MCF 10A (cell line): ENCODE measurements at places on chromosomes 5 and 9.

DNA sequence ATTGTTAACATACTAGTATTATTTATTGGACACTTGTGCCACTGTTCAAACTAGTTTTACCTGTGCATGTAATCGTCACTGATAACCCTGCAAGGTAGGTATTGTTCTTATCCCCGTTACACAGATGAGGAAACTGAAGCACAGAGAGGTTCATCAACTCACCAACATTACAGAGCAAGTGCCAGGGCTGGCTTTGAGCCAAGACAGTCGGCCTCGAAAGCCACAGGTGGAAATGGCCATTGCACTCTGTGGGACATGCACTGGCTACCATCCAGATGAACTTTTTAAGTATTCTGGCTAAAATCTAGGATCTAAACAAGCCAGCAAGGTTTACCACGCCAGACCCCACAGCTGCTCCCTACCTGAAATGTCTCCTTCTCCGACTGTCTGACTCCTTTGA lies 57.9 kb downstream of the TEX10 start:
- DNase-seq: no peak

DNA sequence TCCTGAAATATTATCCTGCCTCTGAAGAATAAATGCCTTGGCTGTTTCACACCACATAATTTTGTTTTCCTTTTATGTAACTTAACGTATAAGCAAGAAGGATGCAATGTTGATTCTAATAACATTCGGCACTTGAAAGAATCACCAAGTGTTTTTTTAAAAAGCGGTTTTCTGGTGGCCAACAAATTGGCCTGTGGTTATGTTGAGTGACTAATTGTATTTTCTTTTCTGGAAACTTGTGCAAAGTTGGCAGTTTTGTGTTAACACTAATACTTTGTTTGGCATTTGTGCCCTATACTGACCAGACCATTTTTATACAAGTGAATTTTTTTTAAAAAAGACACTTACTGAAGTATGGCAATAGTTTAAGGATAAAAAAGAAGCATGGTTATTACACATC lies 452.7 kb downstream of the BNC2 start:
- DNase-seq: peak; percentile 69

DNA sequence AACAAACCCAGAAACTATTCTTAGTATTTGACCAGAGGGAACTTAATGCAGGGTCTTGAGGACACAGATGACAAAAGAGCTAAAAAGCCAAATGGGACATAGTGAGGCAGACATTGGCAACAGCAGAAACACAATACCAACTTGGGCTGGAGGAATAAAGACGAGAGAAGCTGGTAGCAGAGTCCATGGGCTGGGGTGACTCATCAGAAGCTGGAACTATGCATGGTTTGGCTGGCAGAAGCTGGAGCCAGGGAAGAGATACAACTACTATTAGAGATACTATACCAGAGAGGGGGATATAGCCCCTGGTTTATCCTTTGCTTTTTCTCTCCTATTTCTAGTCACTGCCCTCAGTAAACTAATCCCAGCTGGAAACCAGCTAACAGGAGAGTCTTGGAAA lies 29.2 kb upstream of the DPYSL3 start:
- DNase-seq: peak; percentile 61

DNA sequence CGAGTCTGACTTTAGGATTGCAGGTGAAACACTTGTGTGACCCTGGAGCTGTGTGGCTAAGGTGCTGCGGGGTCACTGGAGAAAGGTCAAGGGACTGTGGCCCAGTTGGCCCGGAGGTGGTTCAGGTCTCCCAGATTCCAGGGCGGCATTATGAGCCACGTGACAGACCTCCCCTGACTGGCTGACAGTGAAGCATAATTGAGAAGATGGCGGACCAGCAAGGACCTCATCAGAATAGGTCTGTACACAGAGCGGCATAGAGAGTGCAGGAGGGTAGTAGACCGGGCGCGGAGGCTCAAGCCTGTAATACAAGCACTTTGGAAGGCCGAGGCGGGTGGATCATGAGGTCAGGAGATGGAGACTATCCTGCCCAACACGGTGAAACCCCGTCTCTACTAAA lies 815 bp upstream of the ODF2 start:
- no peak for DNase-seq

- no peak for DNase-seq
These were observed 688.6 kb upstream of the SEMA6A start for GRCh38 chr5:117263231-117263630.

DNA sequence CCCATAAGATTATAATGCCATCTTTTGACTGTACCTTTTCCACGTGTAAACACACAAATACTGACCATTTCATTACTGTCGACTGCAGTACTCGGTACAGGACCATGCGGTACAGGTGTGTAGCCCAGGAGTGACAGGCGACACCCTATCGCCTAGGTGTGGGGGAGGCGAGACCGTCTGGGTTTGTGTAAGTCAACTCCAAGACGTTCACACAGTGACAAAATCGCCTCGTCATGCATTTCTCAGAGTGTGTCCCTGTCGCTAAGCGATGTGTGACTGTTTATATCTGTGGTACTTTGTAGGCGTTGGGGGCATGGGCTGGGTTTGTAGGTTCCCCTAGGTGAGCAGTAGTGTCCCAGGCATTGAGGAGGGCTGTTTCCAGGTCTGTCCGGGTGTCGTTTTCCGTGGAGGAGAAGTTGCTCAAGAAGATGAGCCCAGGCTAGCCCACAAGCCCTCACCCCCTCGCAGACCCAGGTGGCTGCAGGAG lies 20.3 kb downstream of the NEK6 start:
- no peak for DNase-seq

GRCh38 chr5:68194386-68194785 lies 21.2 kb upstream of the PIK3R1 start:
- no peak for DNase-seq

DNA sequence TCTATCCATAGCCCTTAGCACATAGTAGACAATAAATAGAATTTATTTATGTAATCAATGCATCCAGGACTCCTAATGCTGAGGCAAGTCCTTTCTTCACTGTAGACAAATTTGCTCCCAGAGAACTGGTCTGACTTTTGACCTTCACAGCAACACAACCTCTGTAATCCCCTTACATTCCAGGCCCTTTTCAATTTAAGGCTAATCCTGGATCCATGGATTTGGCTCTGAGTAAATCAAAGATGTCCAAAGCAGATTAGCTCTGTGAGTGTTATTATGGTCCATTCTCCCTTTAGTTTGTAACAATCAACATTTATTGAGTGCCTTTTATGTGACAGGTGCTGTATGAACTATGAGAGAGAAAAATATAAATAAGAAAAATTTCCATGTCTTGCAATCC lies 27.4 kb upstream of the TMC1 start:
- DNase-seq: no peak

- DNase-seq: peak; percentile 79
These were observed 3.9 kb downstream of the MEGF9 start for GRCh38 chr9:120710110-120710981.

GRCh38 chr5:122942164-122942914 lies 94.2 kb downstream of the PPIC start:
- no peak for DNase-seq
